Suprapubic skin (tissue), 4 donors: ENCODE measurements at places on chromosomes 1 and 21. TPM values are rescaled to one million over a fixed set of nuclear protein-coding genes. Genes with fewer than 3 reads are reported as not detected.

Gene TRAF3IP3
- total RNA-seq, result 2.0 TPM

Gene RIPK4
- total RNA-seq, result 50.5 TPM

Gene OXCT2
- total RNA-seq, result 0.64 TPM

Gene TMEM82
- not detected for total RNA-seq

Gene OR10Z1
- not detected for total RNA-seq

Gene MIB2
- 131 TPM for total RNA-seq

Gene CHIT1
- total RNA-seq, result 0.68 TPM

Gene OR2T33
- not detected for total RNA-seq

Gene OR10J5
- total RNA-seq, result not detected

Gene UBE2U
- not detected for total RNA-seq

Gene OR2T11
- 0.56 TPM for total RNA-seq

Gene EFNA1
- 88.9 TPM for total RNA-seq

Gene FBXO2
- total RNA-seq, result 8.2 TPM

Gene HCN3
- 10.3 TPM for total RNA-seq

Gene CRYAA
- total RNA-seq, result not detected

Gene PKLR
- total RNA-seq, result 2.5 TPM

Gene SPRR2F
- total RNA-seq, result not detected

Gene LIN28A
- total RNA-seq, result not detected

Gene CLCA4
- total RNA-seq, result 1.4 TPM

Gene SELL
- total RNA-seq, result 0.60 TPM

Gene FMN2
- total RNA-seq, result 0.11 TPM

Gene KRTAP20-4
- total RNA-seq, result not detected

Gene CIART
- 15.8 TPM for total RNA-seq

Gene CD34
- 13.5 TPM for total RNA-seq
